Gastroesophageal sphincter (tissue), 4 donors: ENCODE measurements at places on chromosomes 1 and 21.

DNA sequence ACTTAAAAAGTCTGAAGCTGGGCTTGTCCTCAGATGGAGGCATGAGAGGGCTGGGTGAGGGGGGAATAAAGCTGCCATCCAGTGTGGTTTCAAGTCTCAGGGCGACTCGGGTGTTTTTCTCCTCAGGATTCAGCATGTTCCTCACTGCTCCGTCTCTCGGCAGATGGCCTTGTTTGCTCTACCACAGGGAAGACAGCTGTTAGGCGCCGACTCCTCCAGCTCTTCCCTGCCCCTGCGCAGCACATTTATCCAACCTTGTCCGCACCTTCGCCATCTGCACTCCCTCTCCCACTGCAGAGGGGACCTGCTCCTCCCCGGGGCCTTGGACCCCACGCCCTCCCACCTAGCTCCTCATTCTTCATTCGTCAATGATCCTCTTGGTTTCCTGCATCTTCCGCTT lies 16.6 kb upstream of the S100A11 start:
- ATAC-seq, result no peak

GRCh38 chr1:26785611-26786436 lies 1.9 kb upstream of the PIGV start:
- ATAC-seq, result no peak

- no peak for ATAC-seq
These were observed 6.1 kb upstream of the PLA2G5 start for GRCh38 chr1:20063861-20064292.

DNA sequence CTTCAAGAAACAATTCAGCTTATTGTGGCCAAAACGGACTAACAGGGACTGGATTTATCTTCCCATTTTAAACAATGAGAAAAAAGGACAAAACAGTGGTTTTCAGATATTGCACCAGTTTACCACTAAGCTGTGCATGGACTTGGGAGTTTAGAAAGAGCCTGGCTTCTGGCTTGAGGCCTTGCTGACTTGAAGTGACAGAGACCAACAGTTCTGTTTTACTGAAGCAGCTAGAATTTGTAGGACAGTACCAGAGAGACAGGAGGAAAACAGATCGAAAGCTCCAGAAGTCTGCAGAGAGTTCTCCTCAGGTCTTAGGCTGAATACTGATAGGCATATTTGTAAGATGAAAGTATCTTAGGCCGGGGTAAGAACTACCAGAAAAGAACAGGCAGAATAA lies 20.5 kb downstream of the FCRL4 start:
- no peak for ATAC-seq

DNA sequence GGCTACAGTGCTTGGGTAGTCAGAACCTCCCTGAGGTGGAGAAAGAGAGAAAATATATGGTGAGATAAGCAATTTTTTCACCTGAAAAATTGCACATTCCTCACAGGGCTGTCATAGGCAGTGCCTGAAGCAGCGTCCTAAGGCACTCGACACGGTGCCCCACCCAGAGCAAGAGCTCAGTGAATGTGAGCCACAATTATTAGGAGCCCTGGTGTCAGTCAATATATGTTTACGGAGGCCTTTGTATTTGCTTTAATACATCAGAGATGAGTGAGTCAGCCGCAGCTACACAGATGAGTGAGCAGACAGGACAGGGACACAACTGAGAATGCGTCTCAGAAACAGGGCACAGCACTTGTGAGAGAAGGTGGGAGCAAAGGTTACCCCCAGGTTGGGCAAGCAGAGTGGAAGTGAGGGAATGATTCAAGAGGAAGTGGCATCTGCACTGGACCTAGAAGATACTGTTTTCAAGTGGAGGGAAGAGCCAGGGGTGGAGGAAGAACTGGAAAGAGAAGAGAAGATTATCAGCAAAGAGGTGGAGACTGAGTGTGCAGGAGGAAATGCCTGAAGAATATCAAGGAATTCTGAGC lies 5.2 kb upstream of the PIGC start:
- ATAC-seq, result no peak

- ATAC-seq, result no peak
These were observed 68.9 kb downstream of the LRRN2 start for GRCh38 chr1:204616641-204617040.

GRCh38 chr21:38261851-38262250 lies 5.1 kb downstream of the KCNJ15 start:
- no peak for ATAC-seq

GRCh38 chr1:18926315-18927081 lies 24.1 kb upstream of the ALDH4A1 start:
- peak; percentile 40 for ATAC-seq

GRCh38 chr1:196860323-196860884 lies 27.4 kb upstream of the CFHR4 start:
- no peak for ATAC-seq

GRCh38 chr21:42232176-42232825 lies 13.4 kb downstream of the ABCG1 start:
- no peak for ATAC-seq

DNA sequence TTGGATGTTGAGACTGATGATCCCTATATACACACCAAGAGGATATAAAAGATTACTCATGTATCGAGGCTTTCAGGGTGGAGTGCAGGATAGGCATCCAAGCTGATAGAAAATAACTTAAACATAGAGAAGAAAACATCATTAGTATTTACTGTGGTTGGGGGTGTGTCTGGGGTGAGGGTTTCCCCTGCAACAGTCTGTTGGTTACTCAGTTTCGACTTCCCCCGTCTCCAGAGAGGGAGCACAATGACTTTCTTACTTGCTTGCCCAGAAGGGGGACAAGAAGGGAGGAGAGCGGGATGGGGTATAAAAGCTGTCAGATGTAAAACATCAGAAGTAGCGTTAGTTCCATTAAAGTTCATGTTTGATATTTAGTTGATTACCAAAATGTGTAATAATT lies 717.4 kb upstream of the ZP4 start:
- no peak for ATAC-seq

DNA sequence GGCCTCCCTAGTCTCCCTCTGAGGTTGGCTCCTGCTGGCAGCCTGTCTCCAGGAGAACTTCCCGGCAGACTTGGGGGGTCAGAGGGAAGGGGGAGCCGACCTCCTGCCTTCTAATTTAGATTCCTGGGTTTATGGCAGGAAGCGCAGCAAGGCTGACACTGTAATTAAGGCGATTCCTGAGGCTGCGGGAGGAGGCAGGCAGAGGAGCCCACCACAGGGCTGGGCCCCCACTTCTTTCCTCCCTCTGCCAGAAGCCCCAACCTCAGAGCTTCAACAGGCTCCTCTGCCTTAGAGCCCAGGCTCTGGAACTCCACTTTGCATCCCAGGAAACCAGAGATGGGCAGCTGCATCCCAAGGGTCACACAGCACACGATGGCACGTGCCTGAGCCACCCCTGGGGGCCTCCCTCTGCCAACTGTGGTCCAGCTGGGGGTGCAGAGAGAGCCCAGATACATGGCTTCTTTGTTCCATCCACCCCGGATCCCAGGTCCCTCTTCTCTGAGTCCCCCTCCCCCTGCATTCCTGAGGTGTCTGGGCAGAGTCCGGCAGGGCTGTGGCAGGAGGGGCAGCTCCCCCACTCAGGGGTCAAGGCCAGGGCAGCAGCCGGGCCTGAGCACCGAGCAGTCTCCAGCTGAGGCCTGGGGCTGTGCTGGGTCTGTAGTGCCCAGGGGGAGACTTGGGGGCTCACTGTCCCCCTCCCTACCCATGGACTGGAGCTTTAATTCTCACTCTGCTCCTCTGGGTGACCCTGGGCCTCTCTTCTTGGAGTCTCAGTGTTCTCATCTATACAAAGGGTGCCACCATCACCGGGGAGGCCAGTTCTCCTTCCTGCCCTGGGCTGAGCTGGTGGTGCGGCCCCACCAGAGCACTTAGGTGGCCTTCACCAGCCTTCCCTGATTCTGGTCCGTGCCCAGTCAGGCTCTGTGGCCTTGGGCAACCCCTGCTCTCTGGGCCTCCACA lies 39.4 kb upstream of the FAM131C start:
- no peak for ATAC-seq

GRCh38 chr1:64163970-64164369 lies 39.5 kb upstream of the UBE2U start:
- peak; percentile 42 for ATAC-seq

DNA sequence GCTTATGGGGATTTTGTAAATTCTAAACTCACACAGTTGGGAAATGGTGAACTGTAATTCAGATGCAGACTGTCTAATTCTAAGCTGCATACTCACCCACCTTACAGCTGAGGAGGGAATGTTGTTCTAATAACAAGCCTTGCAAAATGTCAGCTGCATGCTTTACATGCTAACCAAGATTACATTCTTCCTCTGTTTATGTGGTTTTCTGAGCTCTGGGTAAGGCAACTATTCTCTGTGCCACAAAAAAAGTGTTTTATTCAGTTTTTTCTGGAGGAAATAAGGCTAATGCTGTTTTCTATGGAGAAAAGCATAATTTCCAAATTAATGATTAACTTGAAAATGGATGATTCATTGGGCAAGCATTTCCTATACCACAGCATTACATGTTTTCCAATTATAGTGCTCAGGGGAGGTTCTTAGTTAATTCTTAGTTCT lies 64.9 kb downstream of the RGS13 start:
- ATAC-seq, result no peak

- no peak for ATAC-seq
These were observed 8.5 kb downstream of the TP53BP2 start for GRCh38 chr1:223837206-223837605.

DNA sequence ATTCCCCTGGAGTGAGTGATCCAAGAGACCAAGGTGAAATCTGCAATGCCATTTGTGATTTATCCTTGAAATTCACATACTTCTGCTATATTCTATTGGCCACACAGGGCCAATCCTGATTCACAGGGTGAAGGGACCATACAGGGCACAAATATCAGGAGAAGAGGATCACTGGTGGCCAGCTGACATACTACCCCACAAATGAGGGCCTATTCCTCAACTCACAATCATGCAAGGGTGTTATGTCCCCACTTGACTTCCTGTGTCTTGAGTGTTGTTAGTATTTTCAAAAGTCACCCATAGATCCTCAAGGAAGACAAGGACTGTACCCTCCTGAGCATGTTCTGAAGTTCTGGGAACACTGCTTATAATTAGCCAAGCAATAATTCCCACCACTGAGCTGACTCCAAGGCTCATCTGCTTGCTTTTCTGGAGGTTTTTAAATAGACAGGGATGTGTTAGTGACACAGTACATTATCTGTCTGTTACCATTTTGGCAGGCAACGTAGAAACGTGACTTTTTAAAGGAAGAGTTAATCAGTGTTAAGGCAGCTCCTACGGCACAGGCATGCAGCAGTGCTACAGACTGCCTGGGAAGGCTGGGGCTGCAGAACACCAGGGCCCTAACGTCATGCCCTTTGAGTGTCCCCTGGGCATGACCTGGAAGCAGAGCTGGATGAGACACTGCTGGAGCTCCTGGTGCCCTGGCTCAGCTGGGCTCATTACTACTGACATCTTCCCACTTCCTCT lies 137.4 kb downstream of the FAM78B start:
- ATAC-seq, result no peak

- peak; percentile 77 for ATAC-seq
These were observed 2.8 kb downstream of the TCEA3 start for GRCh38 chr1:23421753-23422240.

DNA sequence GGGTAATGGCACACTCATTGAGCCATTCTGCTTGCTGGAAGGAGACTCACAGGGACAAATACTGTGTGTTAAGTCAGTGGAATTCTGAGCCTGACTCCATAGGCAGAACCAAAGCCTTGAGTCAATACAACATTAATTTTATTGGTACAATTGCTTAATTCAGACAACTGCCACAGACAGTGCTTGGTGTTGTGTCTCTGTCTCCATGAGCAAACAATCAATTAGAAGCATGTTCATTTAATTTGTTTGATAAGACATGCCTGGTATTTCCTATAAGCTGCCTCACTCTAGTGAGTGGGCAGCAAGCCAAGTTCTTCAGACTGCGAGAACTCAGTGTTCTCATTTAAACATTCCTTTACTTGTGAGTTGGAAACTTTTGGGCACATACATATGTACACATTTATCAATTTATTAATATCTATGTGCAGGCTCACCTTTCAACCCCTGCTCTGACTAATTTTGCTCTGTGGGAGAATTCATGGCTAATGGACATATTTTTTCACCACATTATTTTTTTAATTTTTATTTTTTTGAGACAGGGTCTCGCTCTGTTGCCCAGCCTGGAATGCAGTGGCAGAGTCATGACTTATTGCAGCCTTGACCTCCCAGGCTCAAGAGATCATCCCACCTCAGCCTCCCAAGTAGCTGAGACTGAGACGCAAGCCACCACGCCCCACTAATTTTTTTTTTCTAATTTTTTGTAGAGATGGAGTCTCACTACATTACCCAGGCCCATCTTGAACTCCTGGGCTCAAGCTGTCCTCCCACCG lies 4.5 kb upstream of the SRSF10 start:
- ATAC-seq, result no peak

GRCh38 chr1:180837020-180837419 lies 75.7 kb upstream of the KIAA1614 start:
- ATAC-seq, result no peak

GRCh38 chr1:211198111-211198510 lies 61.1 kb upstream of the RCOR3 start:
- ATAC-seq, result no peak

DNA sequence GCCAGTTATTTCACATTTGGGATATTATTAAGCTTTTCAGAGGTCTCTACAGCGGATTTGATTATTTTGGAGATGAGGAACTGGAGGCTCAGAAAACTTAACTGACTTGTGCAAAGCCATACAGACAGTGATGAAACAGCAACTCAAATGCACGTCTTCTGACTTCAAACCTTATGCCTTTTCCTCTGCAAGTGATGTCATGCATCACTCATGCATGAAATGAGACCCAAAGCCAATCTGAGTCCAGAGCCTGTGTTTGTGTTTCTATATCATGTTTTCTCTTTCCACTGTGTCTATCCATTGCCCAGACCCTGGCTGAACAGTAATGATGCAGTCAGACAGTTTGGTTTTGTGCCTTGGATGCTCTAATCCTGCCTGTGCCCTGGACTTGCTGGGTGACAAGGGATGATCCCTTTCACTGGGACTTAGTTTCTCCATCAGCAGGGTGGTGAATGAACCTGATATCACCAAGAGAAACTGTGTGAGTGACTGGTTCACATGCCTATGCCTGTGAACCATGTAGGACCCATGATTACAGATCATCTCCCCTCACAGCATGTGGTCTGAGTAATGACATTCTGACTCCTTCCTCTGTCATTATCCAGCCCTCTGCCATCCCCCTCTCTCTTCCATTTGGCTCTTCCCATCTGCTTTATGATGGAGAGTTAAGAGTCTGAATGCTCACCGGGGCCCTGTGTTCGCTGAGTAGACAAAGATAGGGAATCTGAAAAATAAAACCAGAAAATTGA lies 33.4 kb downstream of the SLAMF6 start:
- ATAC-seq, result no peak

GRCh38 chr1:50110656-50111055 lies 1.9 kb downstream of the ELAVL4 start:
- ATAC-seq, result no peak

DNA sequence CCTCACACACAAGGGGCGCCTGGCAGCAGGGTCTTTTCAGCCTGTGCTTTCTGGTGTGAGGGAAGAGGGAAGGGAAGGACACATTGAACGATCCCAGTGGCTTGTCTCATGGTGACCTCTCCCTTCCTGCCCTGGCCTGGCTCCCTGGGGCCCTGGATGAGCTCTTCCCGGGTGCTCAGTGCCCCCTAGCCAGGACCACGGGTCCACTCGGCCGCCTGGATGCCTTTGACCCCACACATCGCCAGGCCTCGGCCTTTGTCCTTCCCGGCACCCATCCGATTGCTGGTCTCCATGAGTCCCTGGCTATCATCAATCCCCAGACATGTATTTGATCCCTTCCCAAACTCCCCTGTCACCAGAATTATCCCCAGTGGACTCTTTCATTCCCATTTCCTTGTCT lies 6.0 kb upstream of the TFF3 start:
- ATAC-seq, result no peak

GRCh38 chr1:220817907-220818306 lies 31.2 kb downstream of the MTARC1 start:
- ATAC-seq, result peak; percentile 71
